Activated T-helper 1 cell treated with anti-CD3 and anti-CD28 coated beads, Interleukin-2, amount 50 U/mL, for 16 hours (primary cell): ENCODE measurements at places on chromosomes 7 and 10.

GRCh38 chr7:107690611-107691010, 30.0 kb downstream of the SLC26A4 start:
- DNase-seq: no peak

GRCh38 chr10:105189463-105189800, 548.3 kb downstream of the SORCS3 start:
- no peak for DNase-seq

GRCh38 chr7:44765579-44766415, 17.1 kb downstream of the ZMIZ2 start:
- no peak for DNase-seq

DNA sequence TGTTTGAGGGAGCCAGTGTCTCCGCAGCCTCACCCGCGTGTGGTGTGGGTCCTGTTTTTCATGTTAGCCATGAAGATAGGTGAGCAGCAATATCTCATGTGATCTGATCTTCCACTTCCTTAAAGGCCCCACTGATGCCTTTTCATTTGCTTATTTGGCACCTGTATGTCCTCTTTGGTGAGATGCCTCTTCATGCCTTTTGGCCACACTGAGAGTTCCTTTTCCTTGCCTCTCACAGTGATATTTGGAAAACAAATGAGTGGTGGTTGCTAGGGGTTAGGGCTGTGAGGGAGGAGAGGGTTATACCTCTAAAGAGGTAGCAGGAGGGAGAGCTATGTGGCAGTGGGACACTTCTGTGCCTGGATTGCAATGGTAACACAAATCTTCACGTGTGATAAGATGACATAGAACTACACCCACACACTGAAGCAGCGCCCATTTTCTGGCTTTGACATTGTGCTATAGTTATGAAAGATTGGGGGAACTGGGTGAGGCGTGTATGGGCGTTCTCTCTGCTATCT, 90.4 kb upstream of the TNS3 start:
- no peak for DNase-seq

DNA sequence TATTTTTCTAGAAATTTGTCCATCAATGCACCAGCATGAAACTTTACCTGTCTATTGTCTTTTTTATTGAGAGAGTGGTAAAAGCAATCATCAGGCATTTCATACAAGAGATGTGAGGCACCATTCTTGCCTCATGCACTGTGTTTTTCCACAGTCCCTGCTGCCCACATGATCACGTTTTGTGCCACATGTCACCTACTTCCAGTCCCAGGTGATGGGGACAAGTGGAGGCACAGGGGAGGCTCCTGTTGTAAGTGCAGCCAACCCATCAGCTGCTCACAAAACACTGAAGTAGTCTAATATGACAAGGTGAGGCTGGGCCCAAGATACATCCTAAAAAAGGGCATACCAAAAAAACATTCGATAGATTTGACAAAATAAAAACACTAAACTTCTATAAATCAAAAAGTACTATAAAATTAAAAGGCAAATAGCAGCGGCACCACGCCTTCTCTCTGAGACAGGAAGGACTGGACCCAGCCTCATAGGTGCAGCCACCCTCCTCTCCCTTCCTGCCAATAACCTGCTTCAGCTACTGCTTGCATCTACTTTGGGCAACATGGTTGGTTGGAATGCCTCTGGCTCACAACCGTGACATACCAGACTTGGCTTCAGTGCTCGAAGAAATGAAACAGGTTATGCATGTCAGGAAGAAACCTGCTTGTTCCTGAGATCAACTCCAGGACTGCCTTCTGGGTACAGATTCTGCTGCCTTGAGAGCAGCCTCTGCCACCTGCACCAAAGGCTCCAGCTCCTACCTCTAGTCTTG, 2.3 kb downstream of the ZC3HAV1L start:
- DNase-seq: no peak

- no peak for DNase-seq
Observed at GRCh38 chr7:42575171-42575570, 336.7 kb downstream of the C7orf25 start.

- no peak for DNase-seq
Observed at GRCh38 chr10:133459454-133460207, 5.9 kb downstream of the SCART1 start.

DNA sequence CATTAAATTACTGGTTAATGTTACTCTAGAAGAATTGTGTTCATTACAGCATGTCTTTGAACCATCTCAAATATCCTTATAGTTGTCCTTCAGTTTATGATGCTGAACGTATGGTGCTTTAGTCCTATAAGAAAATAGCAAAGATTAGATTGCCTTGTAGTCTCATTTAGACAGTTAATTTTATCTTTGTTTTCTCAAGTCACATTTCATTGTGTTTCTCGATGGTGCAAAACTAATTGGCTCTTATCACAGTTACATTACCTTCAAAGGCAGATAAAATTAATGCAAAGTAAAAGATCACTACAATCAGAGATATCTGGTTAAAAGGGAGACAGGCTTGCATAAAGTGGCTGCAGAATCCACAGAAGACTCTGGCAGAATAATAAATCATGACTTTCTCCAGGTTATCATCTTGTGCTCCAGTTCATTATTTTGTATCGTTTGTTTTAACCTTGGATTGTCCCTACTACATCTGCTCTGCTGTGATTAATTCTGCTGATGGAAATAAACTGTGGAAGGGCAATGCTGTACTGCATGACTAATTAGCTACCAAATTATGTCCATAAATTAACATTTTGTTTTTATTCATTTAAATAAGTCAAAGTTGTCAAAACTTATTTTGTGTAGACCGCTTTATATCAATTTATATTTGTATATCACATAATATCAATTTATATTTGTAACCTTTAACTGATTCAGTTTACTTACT, 24.2 kb downstream of the PRPS1L1 start:
- DNase-seq: no peak

DNA sequence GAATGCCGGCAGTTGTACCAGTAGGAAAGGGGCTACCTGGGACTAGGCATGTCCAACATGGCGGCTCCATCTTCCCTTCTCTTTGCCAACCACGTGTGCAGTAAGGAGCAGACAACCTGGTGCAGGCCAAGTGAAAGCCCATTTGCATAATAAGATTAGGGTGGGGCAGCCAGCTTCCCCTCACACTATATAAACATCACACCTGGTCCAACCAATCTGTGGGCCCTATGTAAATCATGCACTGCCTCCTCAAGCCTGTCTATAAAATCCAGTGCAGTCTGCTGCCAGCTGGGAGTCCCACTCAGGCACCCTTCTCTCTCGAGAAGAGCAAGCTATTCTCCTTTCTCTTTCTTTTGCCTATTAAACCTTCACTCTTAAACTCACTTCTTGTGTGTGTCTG, 429.3 kb downstream of the CALN1 start:
- DNase-seq: no peak

- no peak for DNase-seq
Observed at GRCh38 chr10:131452926-131453720, 141.6 kb upstream of the TCERG1L start.

- DNase-seq: no peak
Observed at GRCh38 chr7:121385056-121385799, 10.9 kb downstream of the FAM3C start.

DNA sequence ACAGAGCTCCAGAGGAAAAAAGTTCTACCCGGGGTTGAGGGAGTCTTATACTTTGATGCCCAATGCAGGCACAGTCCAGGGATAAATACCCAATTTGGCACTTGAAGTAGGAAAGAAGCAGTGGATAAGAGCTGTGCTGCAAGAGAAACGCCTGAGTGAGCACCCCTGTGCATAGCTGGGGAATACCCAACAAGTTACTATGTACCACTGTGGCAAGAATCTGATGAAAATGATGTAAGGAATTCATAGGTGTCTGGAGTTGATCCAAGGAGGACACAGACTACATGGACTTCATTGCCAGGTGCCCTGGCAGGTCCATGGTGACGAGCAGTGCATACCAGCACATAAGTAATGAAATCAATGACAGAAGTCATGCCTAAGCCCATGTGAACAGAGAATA, 183.7 kb upstream of the FEZF1 start:
- no peak for DNase-seq

DNA sequence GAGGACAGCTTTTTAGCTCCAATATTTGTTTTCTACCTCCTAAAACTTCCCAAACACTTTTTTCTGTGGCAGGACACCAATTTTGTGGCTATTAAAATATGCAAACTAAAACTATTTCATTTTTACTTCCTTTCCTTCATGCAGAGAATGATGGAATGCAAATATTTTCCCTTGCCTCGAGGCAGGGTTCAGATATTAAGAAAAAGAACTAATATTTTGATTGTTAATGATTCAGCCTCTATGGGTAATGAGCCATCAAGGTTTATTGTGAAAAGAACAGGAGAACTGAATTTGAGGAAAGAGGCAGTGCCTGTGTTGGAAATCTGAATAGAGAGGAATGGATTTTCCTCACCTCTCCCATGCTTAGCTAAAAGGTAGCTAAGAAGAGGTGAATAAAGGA, 43.1 kb upstream of the CASD1 start:
- no peak for DNase-seq

DNA sequence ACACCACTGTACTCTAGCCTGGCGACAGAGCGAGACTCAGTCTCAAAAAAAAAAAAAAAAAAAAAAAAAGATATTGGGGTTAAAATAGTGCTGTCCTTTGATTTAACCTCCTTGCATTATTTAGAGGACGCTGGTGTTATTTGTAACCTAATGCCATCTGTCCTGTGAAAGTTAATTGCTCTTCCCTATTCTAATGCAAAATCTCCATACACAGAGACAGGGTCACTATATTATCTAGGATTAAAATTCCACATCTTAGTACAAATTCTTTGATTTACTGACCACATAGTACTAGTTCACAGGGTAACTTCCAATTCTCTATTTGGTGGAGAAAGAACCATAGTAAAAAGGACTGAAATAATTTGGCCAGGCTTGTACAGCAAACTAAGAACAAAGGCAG, 184.2 kb upstream of the STEAP4 start:
- no peak for DNase-seq

DNA sequence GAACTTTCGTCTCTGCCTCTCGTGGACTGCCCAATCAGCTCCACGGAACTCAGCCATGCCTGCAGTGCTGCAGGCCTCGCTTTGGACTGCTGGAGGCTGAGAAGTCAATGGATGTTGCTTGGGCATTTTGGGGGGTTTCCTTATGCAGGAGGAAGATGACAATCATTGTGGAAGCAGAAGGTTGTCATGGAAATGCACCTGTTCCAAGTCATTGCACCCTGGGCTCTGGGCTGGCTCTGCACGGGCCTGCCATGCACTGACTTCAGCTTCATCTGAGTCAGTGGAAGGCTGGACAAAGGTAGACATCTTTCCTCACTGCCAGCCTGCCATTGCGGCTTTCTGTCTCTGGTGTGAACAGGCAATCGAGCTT, 217.3 kb downstream of the RPS24 start:
- DNase-seq: no peak

DNA sequence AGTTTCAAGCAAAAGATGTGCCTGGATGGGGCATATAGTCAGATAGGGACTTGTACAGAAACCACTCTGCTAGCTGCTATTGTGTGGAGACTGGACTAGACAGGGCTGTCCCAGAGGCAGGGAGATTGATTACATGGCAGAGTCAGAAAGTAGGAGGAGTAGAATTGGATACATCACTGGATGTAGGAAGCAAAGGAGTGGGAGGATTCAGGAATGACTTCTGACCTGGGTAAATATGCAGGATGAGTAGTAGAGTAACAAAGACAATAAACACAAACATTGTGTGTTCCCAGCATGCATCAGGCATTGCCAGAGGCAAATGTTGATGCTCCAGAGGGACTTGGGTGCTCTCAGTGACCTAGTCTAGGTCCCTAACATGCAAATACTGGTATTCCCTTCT, 30.9 kb upstream of the MAT1A start:
- no peak for DNase-seq

- no peak for DNase-seq
Observed at GRCh38 chr7:138407792-138408191, 52.3 kb upstream of the TRIM24 start.

DNA sequence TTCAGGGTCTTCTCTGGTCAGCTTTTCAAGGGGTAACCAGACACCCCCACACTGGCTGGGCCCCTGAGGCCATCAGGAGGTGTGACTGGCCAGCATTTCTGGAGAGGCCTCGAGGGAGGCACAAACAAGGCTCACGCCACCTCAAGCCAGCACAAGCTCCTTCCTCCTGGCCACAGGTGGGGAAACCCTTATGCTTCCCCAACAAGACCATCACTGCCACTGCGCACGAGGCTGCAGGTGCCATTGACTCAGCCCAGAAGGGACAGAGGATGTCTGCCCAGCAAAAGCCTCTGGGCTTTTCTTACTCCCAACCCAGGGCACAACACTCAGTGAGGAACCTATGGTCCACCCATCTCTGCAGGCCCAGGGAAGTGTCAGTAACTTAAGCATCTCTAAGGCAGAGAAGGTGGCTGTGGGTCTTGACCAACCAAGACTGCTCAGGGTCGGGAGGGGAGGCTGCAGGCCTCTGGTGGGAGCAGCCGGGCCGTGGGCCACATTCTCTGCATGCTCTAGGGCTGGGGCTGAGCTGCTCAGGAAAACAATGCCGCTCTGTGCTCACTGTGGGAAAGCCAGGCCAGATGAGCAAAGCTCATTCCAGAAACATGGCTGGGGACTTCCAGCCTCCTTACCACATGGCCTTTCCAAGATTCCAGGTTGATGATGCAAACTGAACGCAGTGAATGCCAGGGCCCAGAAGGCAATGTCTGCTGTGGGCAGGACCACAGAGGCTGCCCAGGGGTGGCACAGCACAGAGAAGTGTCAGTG, 24.2 kb upstream of the RASSF4 start:
- DNase-seq: no peak

GRCh38 chr10:98745645-98746044, 298.9 kb upstream of the HPS1 start:
- DNase-seq: no peak

GRCh38 chr7:77327067-77327931, 88.8 kb downstream of the GSAP start:
- no peak for DNase-seq

GRCh38 chr10:58331646-58332045, 3.2 kb upstream of the UBE2D1 start:
- no peak for DNase-seq

DNA sequence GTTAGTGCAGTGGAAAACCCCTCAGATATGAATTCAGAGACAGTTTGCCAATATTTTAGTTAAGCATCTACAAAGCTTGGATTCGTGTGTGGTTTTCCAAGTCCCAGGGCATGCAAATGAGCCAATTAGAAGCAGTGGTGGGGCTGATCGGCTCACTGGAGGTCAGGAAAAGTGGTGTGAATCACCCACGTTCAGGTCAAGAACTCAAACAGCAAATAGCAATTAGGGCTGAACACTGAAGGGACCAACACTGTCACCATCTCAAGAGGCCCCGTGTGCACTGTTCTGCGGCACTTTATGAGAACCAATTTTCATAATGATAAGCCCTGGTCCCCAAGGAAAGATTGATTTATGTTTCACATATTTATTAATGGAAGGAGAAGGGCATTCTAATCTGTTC, 68.9 kb downstream of the ADARB2 start:
- no peak for DNase-seq

DNA sequence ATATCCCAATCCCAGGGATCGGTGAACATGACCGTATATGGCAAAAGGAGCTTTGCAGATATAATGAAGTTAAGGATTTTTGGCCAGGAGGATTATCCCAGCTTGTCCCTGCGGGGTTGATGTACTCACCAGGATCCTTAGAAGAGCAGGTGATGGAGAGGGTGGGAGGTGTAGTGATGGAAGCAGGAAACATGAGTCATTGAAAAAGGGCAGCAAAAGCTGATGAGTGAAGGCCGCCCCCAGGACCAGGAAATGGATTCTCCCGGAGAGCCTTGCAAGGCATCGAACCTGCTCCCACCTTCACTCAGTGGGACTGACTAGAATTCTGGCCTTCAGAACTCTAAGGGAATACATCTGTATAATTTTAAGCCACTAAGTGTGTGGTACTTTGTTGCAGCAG, 5.2 kb upstream of the NUPR2 start:
- DNase-seq: no peak
